ENCODE measurements at places on chromosomes 13 and 19.

GRCh38 chr13:36046672-36047071 is 84.5 kb downstream of the DCLK1 start:
- no peak for DNase-seq

DNA sequence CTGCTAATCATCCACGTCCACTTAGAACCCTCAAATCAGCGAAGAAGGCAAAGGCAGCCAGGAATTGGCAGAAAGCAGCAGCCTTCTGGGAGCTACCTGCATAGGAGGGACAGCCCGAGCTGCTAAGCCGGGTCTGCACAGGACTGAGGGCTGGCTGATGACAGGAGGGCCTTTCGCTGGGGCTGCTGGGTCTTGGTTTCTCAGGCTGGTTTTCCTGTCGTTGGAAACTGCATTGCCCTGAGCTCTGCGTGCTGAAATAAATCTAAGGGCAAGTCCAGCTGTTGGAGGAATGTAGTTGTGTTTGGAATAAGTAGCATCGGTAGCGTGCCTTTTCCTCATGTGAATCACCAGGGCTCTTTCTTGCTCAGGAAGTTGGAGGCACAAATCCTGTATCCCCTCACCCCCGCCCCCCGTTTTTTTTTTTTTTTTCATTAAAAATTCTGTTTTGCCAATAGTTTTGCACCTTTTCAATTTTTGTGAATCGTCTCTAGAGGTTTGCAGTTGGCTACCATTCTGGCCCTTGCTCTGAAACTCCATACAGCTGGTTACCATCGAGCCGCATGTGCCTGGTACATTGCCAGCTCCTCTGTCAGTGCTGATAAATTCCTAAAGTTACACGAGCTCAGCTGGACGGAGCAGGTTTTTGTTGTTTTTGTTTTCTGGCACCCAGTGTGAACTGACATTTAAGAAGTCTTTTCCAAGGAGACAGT is 193.9 kb upstream of the RNF113B start:
- DNase-seq: no peak

GRCh38 chr13:112159575-112160547 is 92.9 kb downstream of the SOX1 start:
- DNase-seq: no peak

DNA sequence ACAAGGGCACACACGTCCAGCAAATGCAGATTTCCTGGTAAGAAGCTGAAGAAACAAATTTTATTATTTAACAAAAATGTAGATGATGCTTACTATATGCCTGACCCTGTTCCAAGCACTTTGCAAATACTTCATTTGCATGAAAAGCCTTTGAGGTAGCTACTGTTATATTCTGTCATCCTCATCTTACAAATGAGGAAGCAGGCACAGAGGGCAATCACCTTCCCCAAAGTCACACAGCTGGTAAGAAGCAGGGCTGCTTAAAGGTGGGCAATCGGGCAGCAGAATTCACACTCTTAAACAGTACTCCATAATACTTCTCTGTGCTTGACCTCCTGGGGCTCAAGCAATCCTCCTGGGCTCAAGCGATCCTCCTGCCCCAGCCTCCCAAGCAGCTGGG is 18.3 kb upstream of the PNMA8C start:
- no peak for DNase-seq
